ENCODE measurements at places on chromosomes 3 and 15. TPM values are rescaled to one million over a fixed set of nuclear protein-coding genes. Genes with fewer than 3 reads are reported as not detected.

SMAD6 gene
- total RNA-seq = 0.93 TPM

DISP2 gene
- under 0.01 TPM for total RNA-seq

NUDT16 gene
- total RNA-seq = 7.2 TPM

SEMA5B gene
- 0.37 TPM for total RNA-seq

FOXL2 gene
- total RNA-seq = 0.28 TPM

ZNF662 gene
- 0.35 TPM for total RNA-seq

USP50 gene
- not detected for total RNA-seq

ZNF860 gene
- total RNA-seq = 2.5 TPM

SH2D7 gene
- total RNA-seq = not detected

MINAR1 gene
- total RNA-seq = 0.14 TPM

VEPH1 gene
- under 0.01 TPM for total RNA-seq

CD86 gene
- total RNA-seq = not detected

Measured in airway epithelial cell (primary cell).